ENCODE measurements at places on chromosomes 13 and 19.

- H3K36me3 ChIP-seq = no peaks in the 10 kb centered on the region
- no peak for DNase-seq
- no peak overlapping the region for H3K27ac ChIP-seq
- H3K4me3 ChIP-seq = no peak overlapping the region
Measured at GRCh38 chr13:113914333-113915011, 50.6 kb upstream of the GAS6 start.

GRCh38 chr19:53541971-53542370 lies 4.0 kb downstream of the ZNF331 start:
- no peaks in the 10 kb centered on the region for H3K4me1 ChIP-seq
- H3K36me3 ChIP-seq = no peaks in the 10 kb centered on the region
- H3K27me3 ChIP-seq = no peaks in the 10 kb centered on the region
- H3K4me3 ChIP-seq = no peak overlapping the region
- DNase-seq = no peak
- no peak overlapping the region for H3K27ac ChIP-seq

GRCh38 chr19:2282062-2282861 lies at the start of gene PEAK3:
PEAK3 (minus strand) TSS chr19:2282175; CDS start chr19:2280931, 1,244 bp downstream.
- DNase-seq = no peak
- H3K27me3 ChIP-seq = no peaks in the 10 kb centered on the region
- peak within 1 kb of the TSS; percentile 54 for H3K4me3 ChIP-seq
- no peaks in the 10 kb centered on the region for H3K36me3 ChIP-seq
- no peaks in the 10 kb centered on the region for H3K4me1 ChIP-seq

DNA sequence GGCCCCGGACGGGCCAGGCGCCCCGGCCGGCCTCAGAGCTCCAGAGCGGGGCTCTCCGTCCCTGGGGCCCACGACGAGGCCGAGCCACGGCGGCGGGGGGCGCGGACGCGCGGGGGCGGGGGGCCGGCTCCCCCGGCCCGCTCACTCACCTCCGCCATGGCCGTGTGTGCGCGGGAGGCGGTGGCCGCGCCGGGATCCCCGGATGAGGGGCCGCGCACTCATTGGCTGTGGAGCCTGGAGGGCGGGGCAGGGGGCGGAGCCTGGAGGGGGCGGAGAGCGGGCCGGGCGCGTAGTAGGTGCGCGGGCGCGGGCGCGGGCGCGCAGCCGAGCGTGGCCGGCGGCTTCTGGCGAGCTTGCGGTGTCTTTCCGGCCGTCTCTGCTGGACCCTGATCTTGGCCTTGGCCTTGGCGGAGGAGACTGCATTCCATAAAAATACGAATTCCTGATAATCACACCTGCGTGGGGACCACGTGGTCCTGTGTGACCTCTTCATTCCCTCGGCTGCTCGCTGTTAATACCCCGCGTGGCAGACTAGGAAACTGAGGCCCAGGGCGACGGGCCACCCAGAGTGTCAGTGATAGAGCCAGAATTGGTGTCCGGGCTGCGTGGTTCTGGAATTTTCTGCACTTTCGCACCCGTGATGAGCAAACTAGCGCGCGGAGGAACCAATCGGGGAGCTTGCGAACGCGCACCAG lies at the start of gene MIER2:
MIER2 (minus strand) TSS at position 172 of the 695 bp plus-strand sequence; CDS start at position 158, 14 bp downstream.
- DNase-seq = peak; percentile 91
- H3K4me1 ChIP-seq = peaks cover 22% of the 10 kb centered on the region
- H3K4me3 ChIP-seq = peak within 1 kb of the TSS; percentile 98
- no peaks in the 10 kb centered on the region for H3K27me3 ChIP-seq

- H3K27me3 ChIP-seq = no peaks in the 10 kb centered on the region
- DNase-seq = no peak
- no peaks in the 10 kb centered on the region for H3K36me3 ChIP-seq
- no peak overlapping the region for H3K4me3 ChIP-seq
- H3K27ac ChIP-seq = no peak overlapping the region
Measured at GRCh38 chr19:13637664-13638063, 126.7 kb upstream of the MRI1 start.

GRCh38 chr19:34017024-34017423 lies 155.3 kb upstream of the LSM14A start:
- no peak for DNase-seq
- H3K27ac ChIP-seq = no peak overlapping the region
- H3K36me3 ChIP-seq = no peaks in the 10 kb centered on the region
- no peaks in the 10 kb centered on the region for H3K4me1 ChIP-seq
- H3K27me3 ChIP-seq = no peaks in the 10 kb centered on the region

DNA sequence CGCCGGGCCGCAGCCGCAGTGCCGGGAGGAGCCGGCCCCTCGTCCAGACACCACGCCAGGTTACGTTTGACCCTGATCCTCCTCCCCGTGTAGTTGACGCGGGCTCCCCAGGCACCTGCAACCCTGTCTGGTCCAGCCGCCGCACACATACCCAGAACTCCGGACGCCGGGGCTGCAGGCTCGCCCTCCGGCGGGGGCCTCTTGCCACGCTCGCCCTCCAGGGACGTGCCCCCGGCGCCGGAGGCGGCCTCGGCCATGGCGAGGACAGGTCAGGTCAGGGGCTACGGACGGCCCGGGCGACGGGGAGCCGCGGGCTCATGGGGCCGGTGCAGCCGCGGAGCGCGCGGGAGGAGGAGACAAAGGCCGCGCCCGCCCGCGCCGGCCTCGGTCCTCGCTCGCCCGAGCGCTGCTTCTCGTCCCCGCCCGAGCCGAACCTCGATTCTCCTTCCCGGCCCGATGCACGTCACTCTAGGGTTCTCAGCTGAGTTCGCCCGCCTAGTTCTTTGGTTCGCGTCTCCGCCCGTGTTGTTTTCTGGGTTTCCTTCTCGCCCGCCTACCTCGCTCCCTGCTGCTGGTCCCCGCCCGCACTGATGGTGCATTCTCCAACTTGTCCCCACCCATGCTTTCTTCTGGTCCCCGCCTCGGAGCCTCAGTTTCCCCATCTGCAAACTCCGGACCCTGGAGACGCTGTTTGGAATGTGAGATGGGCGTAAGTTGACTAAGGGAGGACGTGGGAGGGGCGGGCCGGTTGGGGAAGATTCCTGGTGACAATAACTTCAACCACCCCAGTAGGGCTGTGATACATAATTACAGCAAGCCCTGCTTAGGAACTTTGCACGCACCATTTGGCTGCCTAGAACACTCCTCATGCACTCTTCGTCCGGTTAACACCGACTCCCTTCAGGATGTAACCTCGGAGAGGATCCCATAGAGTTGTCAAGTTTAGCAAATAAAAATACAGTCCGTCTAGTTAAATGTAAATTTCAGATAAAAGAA lies at the start of gene ANO8:
ANO8 (minus strand) TSS at position 442 of the 996 bp plus-strand sequence; CDS start at position 257, 185 bp downstream.
- no peaks in the 10 kb centered on the region for H3K36me3 ChIP-seq
- peak within 1 kb of the TSS; percentile 80 for H3K4me3 ChIP-seq
- no peaks in the 10 kb centered on the region for H3K27me3 ChIP-seq
- peak; percentile 64 for DNase-seq
- H3K27ac ChIP-seq = peak within 1 kb of the TSS; percentile 11
- H3K4me1 ChIP-seq = peaks cover 23% of the 10 kb centered on the region

- H3K27me3 ChIP-seq = no peaks in the 10 kb centered on the region
- H3K4me1 ChIP-seq = no peaks in the 10 kb centered on the region
- no peak overlapping the region for H3K27ac ChIP-seq
Measured at GRCh38 chr13:21324803-21325202, 134.3 kb downstream of the ZDHHC20 start.

- H3K27me3 ChIP-seq = no peaks in the 10 kb centered on the region
- H3K36me3 ChIP-seq = no peaks in the 10 kb centered on the region
- no peaks in the 10 kb centered on the region for H3K4me1 ChIP-seq
- no peak overlapping the region for H3K27ac ChIP-seq
Measured at GRCh38 chr13:52950436-52950956, 78.1 kb upstream of the OLFM4 start.

DNA sequence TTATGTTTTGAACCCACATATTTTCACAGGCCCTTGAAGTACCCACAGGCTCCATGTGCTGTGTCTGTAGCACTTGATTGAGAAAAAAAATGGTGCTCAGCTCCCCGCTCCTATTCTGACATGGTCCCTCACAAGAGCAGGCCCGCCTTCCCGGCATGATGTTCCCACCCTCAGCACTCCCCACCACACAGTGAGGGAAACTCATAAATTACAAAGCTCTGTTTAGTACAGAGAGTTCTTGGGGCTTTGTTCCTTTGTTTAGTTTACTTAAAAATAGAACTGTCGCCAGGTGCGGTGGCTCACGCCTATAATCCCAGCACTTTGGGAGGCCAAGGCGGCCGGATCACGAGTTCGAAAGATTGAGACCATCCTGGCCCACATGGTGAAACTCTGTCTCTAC lies 25.9 kb upstream of the ABCC4 start:
- no peak overlapping the region for H3K27ac ChIP-seq
- no peaks in the 10 kb centered on the region for H3K4me1 ChIP-seq
- no peaks in the 10 kb centered on the region for H3K27me3 ChIP-seq
- H3K36me3 ChIP-seq = no peaks in the 10 kb centered on the region

DNA sequence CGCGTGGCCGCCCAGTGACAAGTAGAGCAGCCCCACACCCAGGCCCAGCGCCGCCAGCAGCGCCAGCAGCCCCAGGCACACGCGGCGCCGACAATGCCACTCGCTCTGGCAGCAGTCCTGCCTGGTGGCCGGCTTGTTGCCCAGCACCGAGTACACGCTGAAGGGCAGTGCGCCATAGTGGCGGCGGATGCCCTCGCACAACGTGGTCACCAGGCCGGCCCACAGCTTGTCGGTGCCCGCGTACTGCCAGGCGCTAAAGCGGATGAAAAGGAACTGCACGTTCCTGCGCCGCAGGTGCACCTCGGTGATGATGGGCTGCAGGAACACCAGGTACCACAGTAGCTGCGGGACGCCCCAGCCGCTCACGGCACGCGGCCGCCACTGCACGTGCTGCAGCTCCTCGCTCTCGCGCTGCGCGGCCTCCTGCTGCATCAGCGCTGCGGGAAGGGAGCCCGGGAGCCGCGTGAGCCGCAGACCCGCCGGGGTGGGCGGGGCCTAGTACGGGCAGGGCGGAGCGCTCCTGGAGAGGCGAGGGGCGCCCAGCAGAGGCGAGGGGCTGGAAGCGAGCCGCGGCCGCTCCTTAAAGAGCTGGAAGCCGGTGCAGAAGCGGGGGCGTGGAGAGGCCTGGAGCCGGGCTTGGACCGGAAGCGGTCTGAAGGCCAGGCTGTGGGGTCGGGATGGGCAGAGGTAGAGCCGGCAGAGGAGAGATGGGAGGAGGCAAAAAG lies 7.3 kb downstream of the NKPD1 start:
- no peak overlapping the region for H3K27ac ChIP-seq
- H3K4me3 ChIP-seq = peak overlapping the region; percentile 59
- DNase-seq = no peak
- peaks cover 20% of the 10 kb centered on the region for H3K27me3 ChIP-seq
- H3K36me3 ChIP-seq = no peaks in the 10 kb centered on the region
- H3K4me1 ChIP-seq = peaks cover 17% of the 10 kb centered on the region

DNA sequence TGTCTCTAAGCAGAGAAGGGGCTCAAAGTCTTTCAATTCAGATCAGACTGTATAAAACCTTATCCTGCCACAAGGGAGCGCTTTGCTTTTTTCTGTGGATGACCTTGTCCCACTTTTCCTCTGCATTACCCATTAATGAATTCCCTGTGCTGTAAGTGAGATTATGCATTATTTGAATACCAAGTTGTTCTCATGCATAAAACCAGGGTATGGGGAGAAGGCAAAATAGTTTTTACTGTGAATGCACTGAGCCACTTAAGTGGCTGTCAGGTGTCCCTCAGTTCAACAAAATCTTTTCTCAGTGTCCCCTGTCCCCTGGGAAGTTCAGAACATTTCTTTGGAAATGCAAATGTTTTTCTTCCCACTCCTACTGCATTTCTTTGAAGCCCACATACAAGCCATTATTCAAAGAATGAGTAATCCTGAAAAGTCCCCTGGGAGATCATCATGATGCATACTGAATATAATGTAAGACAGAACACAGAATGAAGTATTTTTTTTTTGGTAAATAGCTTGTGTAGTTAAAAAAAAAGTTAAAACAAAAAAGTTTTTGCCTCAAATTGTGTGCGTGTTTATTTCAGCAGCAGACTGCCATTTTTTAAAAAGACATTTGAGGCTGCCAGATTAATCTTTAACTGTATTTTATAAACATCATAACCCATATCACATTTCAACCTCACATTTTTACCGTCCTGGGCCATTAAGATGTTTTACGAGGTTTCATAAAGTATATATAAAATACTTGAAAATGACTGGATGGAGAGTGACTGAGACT lies 506.7 kb upstream of the PCDH9 start:
- no peak for DNase-seq
- H3K27ac ChIP-seq = no peak overlapping the region
- H3K4me3 ChIP-seq = no peak overlapping the region
- no peaks in the 10 kb centered on the region for H3K36me3 ChIP-seq
- no peaks in the 10 kb centered on the region for H3K27me3 ChIP-seq

- no peak overlapping the region for H3K4me3 ChIP-seq
- no peaks in the 10 kb centered on the region for H3K27me3 ChIP-seq
- no peaks in the 10 kb centered on the region for H3K36me3 ChIP-seq
- H3K4me1 ChIP-seq = no peaks in the 10 kb centered on the region
Measured at GRCh38 chr13:73981595-73981994, 152.6 kb downstream of the KLF12 start.

GRCh38 chr13:39451301-39451700 lies 151.7 kb downstream of the LHFPL6 start:
- H3K4me3 ChIP-seq = no peak overlapping the region
- H3K4me1 ChIP-seq = no peaks in the 10 kb centered on the region
- H3K27me3 ChIP-seq = no peaks in the 10 kb centered on the region
- no peaks in the 10 kb centered on the region for H3K36me3 ChIP-seq

GRCh38 chr19:661427-662196 lies 1.4 kb downstream of the RNF126 start:
- DNase-seq = no peak
- H3K27me3 ChIP-seq = no peaks in the 10 kb centered on the region
- H3K27ac ChIP-seq = peak overlapping the region; percentile 71
- H3K4me3 ChIP-seq = peak overlapping the region; percentile 99
- H3K36me3 ChIP-seq = no peaks in the 10 kb centered on the region
- H3K4me1 ChIP-seq = peaks cover 36% of the 10 kb centered on the region

DNA sequence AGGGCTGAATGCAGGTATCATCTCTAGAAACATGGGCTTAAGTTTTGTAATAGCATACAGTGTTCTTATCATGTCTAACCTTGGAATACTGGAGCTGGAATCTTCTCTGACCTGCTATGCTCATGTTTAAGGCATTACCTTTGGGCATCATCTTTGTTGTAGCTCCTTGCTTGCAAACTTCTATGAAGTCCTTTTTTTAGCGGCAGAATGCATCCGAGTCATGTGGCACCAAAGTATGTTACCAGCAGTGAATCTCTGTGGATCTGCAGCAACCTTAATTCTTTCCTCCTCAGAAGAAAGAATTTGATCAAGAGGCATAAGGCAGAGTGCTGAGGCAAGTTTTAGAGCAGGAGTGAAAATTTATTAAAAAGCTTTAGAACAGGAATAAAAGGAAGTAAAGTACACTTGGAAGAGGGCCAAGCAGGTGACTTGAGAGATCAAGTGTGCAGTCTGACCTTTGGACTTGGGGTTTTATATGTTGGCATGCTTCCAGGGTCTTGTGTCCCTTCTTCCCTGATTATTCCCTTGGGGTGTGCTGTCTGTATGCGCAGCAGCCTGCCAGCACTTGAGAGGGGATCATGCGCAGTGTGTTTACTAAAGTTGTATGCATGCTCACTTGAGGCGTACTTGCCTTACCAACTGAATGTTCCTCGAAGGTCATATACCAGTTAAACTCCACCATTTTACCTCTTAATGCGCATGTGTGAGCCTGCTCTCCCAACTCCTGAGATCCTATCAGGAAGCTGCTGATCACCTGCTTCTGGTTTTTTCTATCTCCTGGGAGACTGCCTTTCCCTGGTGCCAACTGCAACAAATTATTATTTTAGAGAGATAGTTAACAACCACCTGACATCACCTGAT lies 115.5 kb downstream of the LACC1 start:
- no peak overlapping the region for H3K27ac ChIP-seq
- H3K36me3 ChIP-seq = no peaks in the 10 kb centered on the region
- no peaks in the 10 kb centered on the region for H3K27me3 ChIP-seq
- no peaks in the 10 kb centered on the region for H3K4me1 ChIP-seq
- no peak for DNase-seq
- no peak overlapping the region for H3K4me3 ChIP-seq

- H3K27me3 ChIP-seq = no peaks in the 10 kb centered on the region
- no peak overlapping the region for H3K4me3 ChIP-seq
- no peaks in the 10 kb centered on the region for H3K36me3 ChIP-seq
- H3K4me1 ChIP-seq = no peaks in the 10 kb centered on the region
- peak overlapping the region; percentile 88 for H3K27ac ChIP-seq
- DNase-seq = no peak
Measured at GRCh38 chr13:44711706-44712105, 135.6 kb upstream of the TSC22D1 start.
